ENCODE measurements at places on chromosomes 6 and 20. TPM values are rescaled to one million over a fixed set of nuclear protein-coding genes. Genes with fewer than 3 reads are reported as not detected.

CDYL gene
- 15.6 TPM for total RNA-seq

DEFB127 gene
- total RNA-seq = not detected

MROH8 gene
- total RNA-seq = 1.5 TPM

CEP43 gene
- total RNA-seq = 20.1 TPM

HLA-F gene
- total RNA-seq = 2.9 TPM

XKR7 gene
- not detected for total RNA-seq

TNF gene
- not detected for total RNA-seq

RAB44 gene
- 0.03 TPM for total RNA-seq
